ENCODE measurements at places on chromosomes 12 and 14. TPM values are rescaled to one million over a fixed set of nuclear protein-coding genes. Genes with fewer than 3 reads are reported as not detected.

DNA sequence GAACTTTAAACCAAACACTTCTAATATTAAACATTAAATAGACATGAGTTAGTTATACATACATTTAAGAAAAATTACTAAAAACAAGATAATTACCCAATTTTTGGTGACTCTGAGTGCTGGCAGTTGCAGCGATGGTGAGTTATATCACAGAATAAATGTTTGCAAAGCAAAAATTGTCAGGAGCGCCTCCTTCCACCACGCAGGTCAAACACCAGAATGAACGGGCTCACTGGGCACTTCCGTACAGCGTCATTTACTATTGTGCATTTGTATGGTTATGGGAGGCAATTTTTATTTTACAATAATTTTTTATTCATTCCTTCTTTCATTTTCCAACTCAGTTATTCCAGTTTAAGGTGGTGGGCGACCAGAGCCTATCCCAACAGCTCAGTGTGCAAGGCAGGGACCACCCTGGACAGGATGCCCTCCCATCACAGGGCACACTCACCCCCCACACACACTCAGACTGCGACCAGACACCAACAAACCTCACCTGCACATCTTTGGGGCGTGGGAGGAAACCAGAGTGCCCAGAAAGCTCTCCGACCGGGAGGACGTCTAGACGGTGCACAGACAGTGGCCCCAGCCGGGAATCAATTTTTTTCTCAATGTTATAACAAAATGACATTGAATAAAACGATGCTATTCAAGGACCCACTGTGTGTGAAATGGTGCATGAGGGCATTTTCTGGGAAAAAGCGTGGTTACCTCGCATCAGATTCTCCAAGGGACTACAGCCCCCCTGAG is 67.2 kb downstream of the TESC start:
- no peak for DNase-seq
- no peak overlapping the region for H3K4me3 ChIP-seq
- H3K27me3 ChIP-seq = peaks cover 38% of the 10 kb centered on the region
- H3K27ac ChIP-seq = no peak overlapping the region
- H3K36me3 ChIP-seq = peaks cover 8% of the 10 kb centered on the region
- no peaks in the 10 kb centered on the region for H3K4me1 ChIP-seq

- H3K4me3 ChIP-seq = no peak overlapping the region
- H3K4me1 ChIP-seq = peaks cover 7% of the 10 kb centered on the region
- no peak overlapping the region for H3K27ac ChIP-seq
- no peaks in the 10 kb centered on the region for H3K27me3 ChIP-seq
- no peak for DNase-seq
Observed at GRCh38 chr14:58904776-58905175, 267.0 kb downstream of the DACT1 start.

DNA sequence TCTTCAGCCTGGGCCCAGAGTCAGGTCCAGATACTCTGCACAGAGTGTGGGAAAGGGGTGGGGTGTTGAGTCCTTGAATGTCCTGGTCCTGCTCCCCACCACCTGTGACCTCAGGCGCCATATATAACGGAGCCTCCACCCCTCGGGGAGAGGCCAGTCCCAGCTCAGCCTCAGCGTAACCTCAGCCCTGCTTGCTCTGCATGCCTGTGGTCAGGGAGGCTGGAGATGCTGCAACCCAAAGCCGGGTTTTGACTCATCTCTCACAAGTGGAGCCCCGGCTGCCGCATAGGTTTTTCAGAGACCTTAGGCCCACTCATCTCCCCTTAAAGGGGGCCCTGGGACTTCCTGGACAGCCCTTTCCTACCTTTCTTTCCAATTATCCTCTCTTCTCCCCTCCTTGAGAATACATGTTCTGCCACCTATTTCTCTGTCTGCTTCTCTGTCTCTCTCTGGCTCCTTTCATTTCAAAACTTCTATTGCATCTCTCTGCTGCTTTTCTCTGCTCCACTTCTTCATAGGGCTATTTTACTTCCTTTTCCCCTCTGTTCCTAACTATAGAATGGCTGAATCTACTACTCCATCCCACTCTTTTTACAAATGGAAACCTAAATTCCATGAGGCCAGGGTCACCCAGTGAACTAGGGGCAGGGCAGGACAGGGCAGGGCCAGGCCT is 1.2 kb downstream of the ITGB7 start:
- H3K27ac ChIP-seq = no peak overlapping the region
- peaks cover 11% of the 10 kb centered on the region for H3K36me3 ChIP-seq
- no peak for DNase-seq
- no peak overlapping the region for H3K4me3 ChIP-seq
- H3K27me3 ChIP-seq = no peaks in the 10 kb centered on the region
- H3K4me1 ChIP-seq = peaks cover 8% of the 10 kb centered on the region

GRCh38 chr12:19867151-19867550 is 427.9 kb downstream of the AEBP2 start:
- no peaks in the 10 kb centered on the region for H3K27me3 ChIP-seq
- H3K36me3 ChIP-seq = no peaks in the 10 kb centered on the region
- H3K27ac ChIP-seq = no peak overlapping the region
- DNase-seq = no peak
- H3K4me3 ChIP-seq = no peak overlapping the region
- no peaks in the 10 kb centered on the region for H3K4me1 ChIP-seq

DNA sequence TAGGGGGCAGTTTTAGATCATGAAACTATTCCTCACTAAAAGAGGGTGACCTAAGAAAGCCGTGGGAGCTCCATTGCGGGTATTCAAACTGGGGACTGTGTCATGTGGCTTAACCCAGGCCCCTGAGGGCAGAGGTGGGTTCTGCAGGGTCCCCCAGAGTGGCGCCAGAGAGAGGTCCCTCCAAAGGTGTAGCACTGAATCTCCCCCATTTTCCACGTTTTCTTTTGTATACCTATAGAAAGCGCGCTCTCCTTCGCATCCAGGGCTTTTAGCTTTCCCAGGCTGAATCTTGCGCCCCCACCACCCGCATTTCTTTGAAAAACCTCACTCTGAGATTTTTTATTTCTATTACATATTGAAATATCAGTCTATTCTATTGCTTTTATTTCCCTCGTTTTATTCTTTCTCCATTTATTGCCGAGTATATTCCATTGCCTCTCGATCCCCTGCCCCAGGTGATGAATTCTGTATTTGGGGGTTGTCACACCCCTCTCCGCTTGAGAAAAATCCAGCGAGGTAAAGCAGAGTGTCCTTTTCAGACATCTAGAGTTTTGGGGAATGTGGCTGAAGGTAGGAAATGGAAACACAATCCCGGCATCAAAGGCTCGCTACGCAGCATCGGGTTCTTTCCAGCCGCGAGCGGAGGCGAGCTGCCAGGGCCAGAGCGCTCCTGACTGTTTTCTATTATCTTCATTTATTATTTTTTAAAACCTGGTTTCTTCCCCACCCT is 870 bp upstream of the HOXC13 start:
- no peaks in the 10 kb centered on the region for H3K36me3 ChIP-seq
- H3K4me1 ChIP-seq = peaks cover 18% of the 10 kb centered on the region
- no peak for DNase-seq
- H3K27ac ChIP-seq = no peak overlapping the region
- H3K4me3 ChIP-seq = peak overlapping the region; percentile 41
- H3K27me3 ChIP-seq = peaks cover 30% of the 10 kb centered on the region

GRCh38 chr14:20971705-20972021 is 16.4 kb downstream of the RNASE2 start:
- H3K27me3 ChIP-seq = no peaks in the 10 kb centered on the region
- peaks cover 18% of the 10 kb centered on the region for H3K4me1 ChIP-seq
- DNase-seq = no peak

GRCh38 chr12:517538-517937 is 57.8 kb downstream of the B4GALNT3 start:
- H3K27me3 ChIP-seq = no peaks in the 10 kb centered on the region
- no peaks in the 10 kb centered on the region for H3K36me3 ChIP-seq
- H3K27ac ChIP-seq = no peak overlapping the region
- no peak for DNase-seq
- H3K4me3 ChIP-seq = no peak overlapping the region

DNA sequence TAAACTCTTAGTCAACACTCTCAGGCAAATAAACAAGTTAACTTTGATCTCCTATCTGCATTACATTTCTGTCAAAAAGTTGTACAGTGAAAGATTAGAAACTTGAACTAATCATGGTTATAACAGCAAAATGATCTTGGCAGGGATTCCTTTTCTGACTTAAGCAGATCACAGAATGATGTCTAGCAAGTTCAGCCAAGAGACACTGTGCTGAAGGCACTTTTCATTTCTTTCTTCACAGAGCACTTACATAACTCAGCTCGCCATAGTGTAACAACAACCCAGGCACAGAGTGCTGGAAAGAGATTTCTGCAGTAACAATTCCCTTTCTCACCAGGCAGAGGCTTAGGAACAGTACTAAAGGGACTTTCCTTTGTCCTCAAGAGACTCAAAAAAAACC is 19.6 kb upstream of the CSRP2 start:
- H3K27ac ChIP-seq = no peak overlapping the region
- no peaks in the 10 kb centered on the region for H3K36me3 ChIP-seq
- no peaks in the 10 kb centered on the region for H3K4me1 ChIP-seq
- H3K27me3 ChIP-seq = no peaks in the 10 kb centered on the region
- no peak overlapping the region for H3K4me3 ChIP-seq
- no peak for DNase-seq

DNA sequence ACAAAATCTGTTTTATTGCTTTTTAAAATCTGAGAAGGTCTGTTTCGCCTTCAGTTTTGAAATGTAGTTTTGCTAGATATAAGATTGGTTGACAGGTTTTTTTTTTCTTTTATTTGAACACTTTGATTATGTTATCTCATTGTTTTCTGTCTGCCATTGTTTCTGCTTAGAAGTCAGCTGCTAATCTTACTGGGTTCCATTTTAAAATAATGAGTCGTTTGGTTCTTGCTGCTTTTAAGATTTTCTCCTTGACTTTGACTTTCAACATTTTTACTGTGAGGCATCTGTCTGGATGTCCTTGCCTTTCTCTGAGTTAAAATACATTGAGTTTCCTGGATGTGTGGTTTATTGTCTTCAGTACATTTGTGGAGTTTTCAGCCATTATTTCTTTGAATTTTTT is 56.7 kb downstream of the ADIPOR2 start:
- H3K4me1 ChIP-seq = no peaks in the 10 kb centered on the region
- no peak overlapping the region for H3K4me3 ChIP-seq
- no peak for DNase-seq
- no peak overlapping the region for H3K27ac ChIP-seq
- no peaks in the 10 kb centered on the region for H3K27me3 ChIP-seq

- H3K36me3 ChIP-seq = no peaks in the 10 kb centered on the region
- H3K27me3 ChIP-seq = no peaks in the 10 kb centered on the region
- H3K4me3 ChIP-seq = no peak overlapping the region
- no peak for DNase-seq
- H3K4me1 ChIP-seq = no peaks in the 10 kb centered on the region
Observed at GRCh38 chr12:102501773-102502172, 21.4 kb upstream of the IGF1 start.

- no peaks in the 10 kb centered on the region for H3K36me3 ChIP-seq
- H3K4me1 ChIP-seq = no peaks in the 10 kb centered on the region
- H3K4me3 ChIP-seq = no peak overlapping the region
- no peak overlapping the region for H3K27ac ChIP-seq
- H3K27me3 ChIP-seq = no peaks in the 10 kb centered on the region
- no peak for DNase-seq
Observed at GRCh38 chr12:30396576-30396975, 299.1 kb downstream of the IPO8 start.

- H3K4me1 ChIP-seq = peaks cover 31% of the 10 kb centered on the region
- H3K36me3 ChIP-seq = no peaks in the 10 kb centered on the region
- H3K4me3 ChIP-seq = no peak overlapping the region
- no peak overlapping the region for H3K27ac ChIP-seq
- DNase-seq = no peak
- H3K27me3 ChIP-seq = no peaks in the 10 kb centered on the region
Observed at GRCh38 chr12:105956662-105957457, 181.9 kb downstream of the NUAK1 start.

DNA sequence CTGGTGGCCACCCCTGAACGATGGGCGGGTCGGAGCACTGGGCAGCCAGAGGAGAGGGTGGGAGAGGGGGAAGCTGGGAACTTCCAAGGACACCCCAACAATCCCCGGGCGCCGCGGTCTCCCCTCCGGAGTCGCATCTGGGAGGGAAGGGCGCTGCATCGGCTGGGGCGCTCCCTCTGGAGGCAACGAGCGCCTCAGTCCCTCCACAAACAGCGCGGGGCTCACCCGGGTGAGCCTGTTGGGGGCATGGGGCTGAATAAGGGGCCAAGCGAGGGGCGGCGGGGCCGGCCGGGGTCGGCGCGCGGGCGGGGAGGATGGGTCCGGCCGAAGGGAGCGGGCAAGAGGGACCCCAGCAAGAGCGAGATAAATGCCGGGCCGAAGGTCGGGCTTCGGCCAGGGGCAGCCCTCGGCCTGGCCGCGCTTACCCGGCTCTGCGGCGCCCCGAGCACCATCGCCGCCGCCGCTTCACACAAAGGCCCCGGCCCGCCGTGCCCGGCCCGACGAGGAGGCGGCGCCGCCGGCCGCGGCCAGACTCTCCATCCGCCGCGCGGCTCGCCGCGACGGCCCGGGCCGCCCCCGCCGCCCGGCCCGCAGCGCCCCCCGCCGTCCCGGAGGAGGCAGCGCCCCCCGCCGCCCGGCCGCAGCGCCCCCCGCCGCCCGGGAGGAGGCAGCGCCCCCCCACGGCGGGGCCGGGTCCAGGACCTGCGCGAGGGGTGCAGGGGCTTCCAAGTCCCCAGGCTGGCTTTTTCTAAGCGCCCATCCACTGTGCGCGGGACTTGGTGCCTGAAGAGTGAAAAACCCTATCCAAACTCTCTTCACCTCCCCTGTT is at the start of gene ZBTB39:
TSS of gene ZBTB39 (minus strand) at position 567 of the 829 bp plus-strand sequence. CDS start 1,629 bp downstream, outside the sequence.
- no peak for DNase-seq
- H3K4me1 ChIP-seq = peaks cover 6% of the 10 kb centered on the region
- peaks cover 23% of the 10 kb centered on the region for H3K36me3 ChIP-seq
- no peaks in the 10 kb centered on the region for H3K27me3 ChIP-seq

Gene SCNN1A
- 13.2 TPM for polyA plus RNA-seq

Gene FGF6
- not detected for polyA plus RNA-seq

Gene PAPLN
- polyA plus RNA-seq = 4.7 TPM

Gene KRR1
- 74.7 TPM for polyA plus RNA-seq

Gene EPYC
- polyA plus RNA-seq = not detected

Gene FOXN4
- polyA plus RNA-seq = not detected

Gene SERPINA3
- 1.5 TPM for polyA plus RNA-seq
